Gastroesophageal sphincter (tissue), 4 donors: ENCODE measurements at places on chromosomes 3 and 15.
A peak's percentile ranks its signal among the peaks of the same experiment; 100 is the strongest.

DNA sequence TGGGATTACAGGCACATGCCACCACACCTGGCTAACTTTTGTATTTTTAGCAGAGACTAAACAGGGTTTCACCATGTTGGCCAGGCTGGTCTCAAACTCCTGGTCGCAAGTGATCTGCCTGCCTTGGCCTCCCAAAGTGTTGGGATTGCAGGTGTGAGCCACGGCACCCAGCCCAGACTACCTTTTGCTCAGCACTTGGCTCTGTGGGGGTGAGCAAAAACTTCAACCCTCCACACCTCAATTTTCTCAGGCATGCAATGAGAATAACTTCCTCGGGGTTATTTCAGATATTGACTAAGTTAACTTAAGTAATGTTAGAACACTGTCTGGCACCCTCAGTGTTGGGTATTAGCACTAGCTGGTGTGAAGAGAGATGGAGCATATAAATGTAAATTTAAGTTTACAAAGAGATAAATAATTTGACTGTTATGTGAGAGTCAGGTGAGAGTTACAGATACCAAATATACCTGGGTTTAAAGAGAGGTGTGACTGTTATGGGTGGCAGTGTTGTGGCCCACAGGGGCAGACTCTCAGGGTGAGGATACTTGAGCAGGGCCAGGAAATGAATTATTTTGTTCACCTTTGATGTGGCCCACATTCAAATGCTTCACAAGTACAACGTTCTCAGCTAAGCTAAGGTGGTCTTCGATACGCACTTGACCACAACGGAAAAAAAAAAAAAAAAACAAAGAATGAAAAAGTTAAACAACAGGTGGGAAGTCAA is 29.0 kb downstream of the CPOX start:
- ATAC-seq: no peak

GRCh38 chr15:83164771-83165404 is 42.7 kb downstream of the HDGFL3 start:
- no peak for ATAC-seq

DNA sequence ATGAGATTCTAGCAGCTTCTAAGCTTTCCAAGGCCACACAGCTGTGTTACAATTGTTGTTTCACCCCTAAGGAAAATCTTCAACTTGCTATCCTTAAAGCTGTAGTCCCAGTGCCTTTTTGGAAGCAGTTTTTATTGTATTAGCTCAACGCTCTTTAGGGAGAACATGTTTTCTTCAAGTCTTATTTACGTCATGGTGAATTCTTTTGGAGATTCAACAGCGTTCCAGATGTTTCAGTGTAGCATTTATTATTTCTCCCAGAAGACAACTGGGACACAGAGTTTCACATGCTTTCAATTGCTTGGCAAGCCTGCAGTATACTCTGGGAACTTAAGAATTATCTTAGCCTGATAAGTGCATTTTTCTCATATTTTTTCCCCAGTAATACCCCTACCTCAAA is 888.3 kb downstream of the PLOD2 start:
- ATAC-seq: peak; percentile 85

DNA sequence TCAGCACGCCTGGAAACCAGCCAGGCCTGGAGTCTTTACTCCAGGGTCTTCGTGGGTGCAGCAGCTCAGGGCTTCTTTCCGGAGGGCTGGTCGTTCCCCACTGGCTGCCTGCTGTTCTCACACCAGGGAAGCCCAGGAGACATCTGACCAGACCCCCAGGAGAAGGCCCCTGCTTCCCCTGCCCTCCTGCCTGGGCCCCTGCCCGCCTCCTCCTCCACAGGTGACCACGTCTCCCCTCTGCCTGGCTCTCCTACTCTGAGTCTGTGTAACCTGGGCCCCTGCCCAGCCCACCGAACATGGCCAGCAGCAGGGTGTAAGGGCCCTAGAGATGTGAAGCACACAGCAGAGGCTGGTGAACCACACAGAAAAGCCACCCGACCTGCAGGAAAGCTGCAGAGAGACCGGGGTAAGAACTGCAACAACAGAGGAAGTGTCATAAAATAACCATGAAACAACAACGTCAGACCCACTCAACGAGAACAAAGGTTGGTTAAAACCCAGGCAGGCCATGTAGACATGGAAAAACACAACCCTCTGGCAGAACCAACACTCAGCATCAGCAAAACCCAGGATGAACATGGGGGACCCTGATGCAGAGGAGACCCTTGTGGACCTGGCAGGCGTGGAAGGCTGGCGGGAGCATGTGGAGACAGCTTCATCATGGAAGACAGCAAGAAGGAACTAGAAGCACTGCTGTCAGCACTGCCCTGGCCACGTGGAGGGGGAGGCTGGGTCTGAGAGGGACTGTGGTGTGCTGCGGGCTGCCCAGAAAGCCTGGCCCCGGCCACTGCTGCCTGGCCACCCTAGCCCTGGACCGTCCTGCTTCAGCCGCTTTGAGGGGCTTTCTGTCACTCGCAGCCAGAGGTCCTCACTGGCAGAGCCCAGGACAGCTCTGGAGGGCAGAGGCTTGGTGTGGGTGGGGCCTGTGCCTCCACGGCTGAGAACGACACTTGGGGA is 20.4 kb downstream of the UROC1 start:
- ATAC-seq: no peak

DNA sequence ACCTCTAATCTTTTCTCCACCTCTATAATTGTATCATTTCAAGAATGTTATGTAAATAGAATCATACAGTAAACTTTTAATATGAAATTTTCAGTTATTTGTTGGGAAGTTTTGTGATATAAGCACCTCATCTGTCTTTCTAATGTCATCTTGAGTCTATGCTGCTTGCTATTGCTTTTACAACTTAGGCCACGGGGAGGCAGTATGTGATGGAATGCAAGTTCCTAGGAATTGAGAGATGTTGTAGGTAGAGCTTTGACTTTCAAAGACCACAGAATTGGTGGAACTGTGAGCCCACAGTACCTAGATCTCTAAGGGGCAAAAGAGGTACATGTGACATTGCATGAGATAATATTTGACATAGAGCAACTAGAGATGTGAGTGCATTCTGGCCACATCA is 328.3 kb downstream of the MFSD1 start:
- no peak for ATAC-seq

- no peak for ATAC-seq
Observed at GRCh38 chr3:14741510-14741909, 66.6 kb downstream of the C3orf20 start.

GRCh38 chr3:74415731-74416130 is 198.7 kb downstream of the CNTN3 start:
- no peak for ATAC-seq

DNA sequence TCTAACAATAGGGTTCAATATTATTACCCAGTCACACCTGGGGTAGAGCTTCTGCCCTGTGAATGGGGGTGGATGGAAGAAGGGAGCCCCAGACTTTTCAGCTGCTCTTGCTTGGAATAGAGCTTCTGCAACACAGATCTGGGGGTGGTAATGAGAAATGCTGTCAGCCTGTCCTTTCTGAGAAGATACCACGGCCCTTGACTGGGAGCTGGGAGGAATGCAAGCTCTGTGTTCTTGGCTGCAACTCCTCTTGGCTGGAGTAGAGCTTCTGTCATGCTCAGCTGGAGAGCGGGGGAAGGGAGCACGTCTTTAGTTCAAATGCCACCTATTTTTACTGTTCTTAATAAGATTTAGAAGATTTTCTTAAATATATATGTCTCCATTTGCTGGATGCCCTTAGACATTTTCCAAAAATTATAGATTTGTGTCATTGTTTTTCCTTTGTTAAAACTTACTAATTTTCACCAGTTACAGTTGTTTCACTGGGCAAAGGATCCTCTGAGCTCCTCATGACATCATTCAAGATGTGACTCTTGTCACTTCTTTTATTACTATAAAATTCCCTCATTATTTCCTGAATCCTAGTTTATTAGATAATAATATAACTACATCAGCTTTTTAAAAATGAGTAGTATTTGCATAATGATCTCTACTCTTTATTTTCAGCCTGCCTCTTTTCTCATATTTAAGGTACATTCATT is 180.0 kb upstream of the TGFBR2 start:
- peak; percentile 97 for ATAC-seq

- no peak for ATAC-seq
Observed at GRCh38 chr3:128413003-128413370, 53.7 kb downstream of the DNAJB8 start.
